OCI-LY7 (cell line): ENCODE measurements at places on chromosomes 2 and 18.

DNA sequence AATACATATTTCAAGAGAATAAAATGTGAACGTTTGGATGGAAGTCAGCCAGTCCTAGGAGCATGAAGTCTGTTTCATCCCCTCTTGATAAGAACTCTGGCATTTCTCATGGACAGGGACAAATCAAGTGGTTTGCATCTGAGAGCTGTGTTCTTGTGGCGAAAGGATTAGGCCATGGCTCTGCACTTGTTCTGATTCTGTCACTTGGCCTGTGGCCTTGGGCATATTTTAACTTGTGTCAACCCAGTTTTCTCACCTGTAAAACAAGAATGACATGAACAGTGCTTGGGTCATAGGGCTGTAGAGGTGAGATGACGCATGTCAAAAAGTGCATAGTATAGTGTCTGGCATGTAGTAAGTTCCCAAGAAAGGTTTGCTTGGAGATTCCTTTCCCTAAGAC lies 125.8 kb downstream of the MGAT5 start:
- no peak for DNase-seq

GRCh38 chr18:52523566-52523965 lies 183.6 kb downstream of the DCC start:
- no peak for DNase-seq

DNA sequence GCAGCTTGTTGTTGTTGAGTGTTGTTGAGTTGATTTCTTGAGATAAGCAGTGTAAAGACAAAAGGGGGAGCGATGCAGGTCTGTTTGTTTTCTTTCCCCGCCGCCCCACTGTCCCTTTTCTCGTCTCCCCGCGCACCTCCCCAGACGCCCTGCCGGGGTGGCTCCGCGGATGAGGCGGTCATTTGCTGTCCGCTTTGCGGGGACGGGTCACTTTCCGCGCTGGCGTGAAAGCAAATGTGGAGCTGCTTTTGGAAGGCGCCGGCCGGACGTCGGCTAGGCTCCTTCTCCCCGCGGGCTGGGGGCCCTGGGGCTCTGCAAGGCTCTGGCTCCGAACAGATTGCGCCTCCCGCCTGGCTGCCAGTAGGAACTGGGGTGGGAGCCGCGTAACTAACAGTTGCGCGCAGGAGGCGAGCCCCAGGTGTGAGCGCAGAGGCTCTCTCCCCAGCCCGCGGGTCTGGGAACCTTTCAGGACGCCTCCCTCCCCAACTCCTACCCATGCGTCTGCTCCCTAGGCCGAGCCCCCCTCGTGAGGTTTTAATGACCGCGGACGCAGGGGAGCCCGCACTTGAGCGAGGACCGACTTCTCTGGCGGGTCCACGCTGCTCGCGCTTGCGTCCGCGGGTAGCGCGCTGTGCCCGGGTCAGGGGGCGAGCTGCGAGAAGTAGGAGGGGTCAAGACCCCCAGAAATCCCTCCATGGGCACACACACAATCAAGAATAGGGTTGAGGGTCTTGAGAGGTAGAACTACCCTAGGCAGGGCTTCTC lies 146.6 kb downstream of the MEIS1 start:
- no peak for DNase-seq

GRCh38 chr2:7030810-7031209 lies 113.6 kb downstream of the RNF144A start:
- no peak for DNase-seq

DNA sequence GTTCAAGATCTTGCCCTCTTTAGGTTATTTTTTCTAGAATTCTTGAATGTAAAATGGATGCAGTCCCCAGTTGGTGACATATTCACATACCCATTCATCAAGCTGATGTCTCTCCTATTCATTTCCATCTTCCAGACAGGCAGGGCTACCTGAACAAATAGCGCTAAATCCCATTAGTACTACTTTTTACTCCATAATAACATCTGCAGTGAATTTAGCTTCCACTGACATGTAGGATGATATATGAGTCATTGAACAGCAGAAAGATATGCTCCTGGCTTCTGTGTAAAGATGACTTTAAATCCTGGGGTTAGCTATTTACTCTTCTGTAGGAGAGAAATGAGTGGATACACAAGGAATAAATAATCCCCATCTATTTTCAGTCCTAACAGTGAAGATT lies 194.7 kb downstream of the RND3 start:
- no peak for DNase-seq

GRCh38 chr18:13120255-13120654 lies 98.3 kb upstream of the LDLRAD4 start:
- DNase-seq: no peak

DNA sequence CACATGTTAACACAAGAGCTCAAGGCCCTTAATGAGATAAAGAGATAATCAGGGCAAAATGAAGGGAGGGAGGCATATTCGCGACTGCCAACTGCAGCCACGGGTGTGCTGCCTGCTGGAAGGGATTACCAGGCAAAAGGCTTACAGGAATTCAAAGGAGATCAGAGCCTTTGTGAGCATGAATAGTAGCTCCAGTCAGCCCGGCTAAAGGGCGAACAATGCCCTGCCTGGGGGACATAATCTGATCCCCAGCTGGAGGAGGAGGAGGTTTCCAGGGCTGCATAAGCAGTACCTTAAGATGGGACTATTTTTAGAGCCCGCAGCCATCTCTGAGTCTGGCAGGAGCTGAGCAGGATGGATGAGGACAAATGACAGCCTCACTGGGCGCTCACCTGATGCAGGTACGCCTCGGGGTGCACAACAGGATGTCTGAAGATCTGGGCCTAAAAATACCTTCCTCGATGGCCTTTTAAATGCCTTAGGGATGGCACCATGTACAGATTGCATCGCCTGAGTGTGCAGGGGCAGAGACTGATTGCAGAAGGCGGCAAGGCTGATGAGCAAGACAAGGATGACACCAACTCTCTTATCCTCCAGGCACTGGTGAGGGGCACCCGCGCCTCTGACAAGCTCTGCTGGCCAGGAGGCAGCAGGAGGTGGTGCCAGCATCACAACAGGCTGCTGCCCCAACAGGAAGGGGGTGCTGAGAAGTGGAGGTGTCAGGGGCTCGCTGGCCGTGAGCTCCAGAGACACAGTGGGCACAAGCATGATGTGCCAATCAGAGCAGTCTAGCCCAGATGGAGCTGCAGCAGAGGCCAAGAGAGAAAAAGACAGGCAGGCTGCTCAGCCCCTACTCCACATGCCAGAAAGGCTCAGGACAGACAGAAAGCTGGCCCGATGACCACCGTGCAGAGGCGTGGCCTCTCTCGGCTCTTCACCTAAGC lies 111.4 kb downstream of the EIPR1 start:
- DNase-seq: no peak

GRCh38 chr18:45106331-45106774 lies 425.7 kb downstream of the SETBP1 start:
- peak; percentile 76 for DNase-seq

DNA sequence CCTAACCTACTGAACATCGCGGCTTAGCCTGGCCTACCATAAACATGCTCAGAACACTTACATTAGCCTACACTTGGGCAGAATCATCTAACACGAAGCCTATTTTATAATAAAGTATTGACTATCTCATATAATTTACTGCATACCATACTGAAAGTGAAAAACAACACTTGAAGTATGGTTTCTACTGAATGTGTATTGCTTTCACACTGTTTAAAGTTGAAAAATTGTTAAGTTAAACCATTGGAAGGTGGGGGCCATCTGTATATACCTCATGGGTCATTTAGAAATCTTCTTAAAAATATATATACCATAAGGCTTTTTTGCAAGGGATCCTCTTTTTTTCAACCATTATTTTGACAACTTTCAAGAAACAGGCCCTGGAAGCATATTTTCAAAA lies 16.5 kb downstream of the RNF149 start:
- no peak for DNase-seq

- no peak for DNase-seq
Observed at GRCh38 chr2:169086893-169087467, 17.6 kb downstream of the DHRS9 start.

GRCh38 chr2:26655611-26656195 lies 14.5 kb upstream of the CIB4 start:
- DNase-seq: no peak

DNA sequence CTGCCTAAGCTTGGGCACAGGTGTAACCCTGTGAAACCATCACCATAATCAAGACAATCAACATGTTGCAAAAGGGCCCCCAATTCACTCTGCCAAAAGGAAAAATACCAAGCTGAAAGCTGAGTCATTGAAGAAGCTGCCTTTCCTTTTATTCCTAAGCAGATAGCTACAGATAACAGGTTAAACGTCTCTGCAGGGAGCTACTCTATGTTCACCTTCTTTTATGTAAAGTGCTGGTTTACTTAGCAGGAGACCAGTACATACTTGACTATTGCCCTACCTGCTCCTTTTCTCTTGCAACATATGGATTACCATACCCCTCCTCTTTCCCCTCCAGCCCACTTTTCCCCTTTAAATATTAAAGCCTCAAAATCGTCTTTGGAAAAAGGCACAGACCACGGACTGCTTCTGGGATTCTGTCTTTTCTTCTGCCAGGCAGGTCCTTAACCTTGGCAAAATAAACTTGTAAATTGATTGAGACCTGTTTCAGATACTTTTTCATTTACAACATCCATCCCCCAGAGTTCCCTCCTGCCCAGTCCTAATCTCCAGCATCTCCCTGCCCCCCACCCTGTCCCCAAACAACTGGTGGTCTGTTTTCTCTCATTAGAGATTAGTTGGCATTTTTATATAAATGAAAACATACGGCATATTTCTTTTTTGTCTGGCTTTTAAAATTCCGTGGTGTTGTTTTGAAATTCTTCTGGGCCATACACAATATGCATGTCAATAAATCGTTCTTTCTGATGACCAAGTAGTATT lies 37.8 kb upstream of the LDLRAD4 start:
- DNase-seq: no peak

DNA sequence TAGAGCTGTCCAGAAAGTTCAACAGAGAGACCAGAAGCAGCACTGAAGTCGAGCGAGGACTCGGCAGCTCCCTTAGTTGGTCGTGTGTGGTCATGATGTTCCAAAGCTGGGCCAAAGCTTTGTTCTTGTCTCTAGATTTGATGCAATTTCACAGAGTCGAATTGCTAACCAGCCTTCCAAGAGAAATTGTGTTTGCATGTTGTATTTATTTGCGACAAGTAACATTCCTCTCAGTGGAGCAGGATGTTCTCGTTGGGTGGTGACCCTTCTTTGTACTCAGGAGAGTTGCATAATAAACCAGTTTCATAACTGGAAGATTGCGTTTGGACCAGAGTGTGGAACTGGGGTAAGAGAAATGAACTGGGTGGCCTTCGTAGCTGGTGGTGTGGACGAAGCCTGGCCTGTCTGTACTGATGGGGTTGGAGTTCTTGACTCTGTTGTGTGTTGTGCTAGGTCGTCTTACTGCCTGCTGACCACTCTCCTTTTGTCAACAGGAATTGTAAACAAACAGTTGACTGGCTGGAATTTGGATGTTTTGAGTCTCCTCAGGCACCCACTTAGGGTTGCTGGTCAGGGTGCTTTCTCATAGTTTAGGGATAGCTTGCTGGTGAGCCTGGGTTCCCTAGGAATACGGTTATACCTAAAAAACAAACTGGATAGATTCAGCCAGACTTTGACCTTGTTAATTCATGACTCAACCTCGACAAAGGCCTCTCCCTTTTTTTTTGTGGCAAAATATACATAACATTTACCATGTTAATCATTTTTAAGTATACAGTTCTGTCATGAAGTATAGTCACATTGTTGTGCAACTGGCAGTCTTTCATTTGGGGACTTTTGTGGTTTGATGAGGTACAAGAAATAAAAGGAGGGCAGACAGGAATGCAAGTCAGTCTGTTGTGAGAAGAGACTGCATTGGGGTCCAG lies 28.9 kb upstream of the TOGARAM2 start:
- no peak for DNase-seq

DNA sequence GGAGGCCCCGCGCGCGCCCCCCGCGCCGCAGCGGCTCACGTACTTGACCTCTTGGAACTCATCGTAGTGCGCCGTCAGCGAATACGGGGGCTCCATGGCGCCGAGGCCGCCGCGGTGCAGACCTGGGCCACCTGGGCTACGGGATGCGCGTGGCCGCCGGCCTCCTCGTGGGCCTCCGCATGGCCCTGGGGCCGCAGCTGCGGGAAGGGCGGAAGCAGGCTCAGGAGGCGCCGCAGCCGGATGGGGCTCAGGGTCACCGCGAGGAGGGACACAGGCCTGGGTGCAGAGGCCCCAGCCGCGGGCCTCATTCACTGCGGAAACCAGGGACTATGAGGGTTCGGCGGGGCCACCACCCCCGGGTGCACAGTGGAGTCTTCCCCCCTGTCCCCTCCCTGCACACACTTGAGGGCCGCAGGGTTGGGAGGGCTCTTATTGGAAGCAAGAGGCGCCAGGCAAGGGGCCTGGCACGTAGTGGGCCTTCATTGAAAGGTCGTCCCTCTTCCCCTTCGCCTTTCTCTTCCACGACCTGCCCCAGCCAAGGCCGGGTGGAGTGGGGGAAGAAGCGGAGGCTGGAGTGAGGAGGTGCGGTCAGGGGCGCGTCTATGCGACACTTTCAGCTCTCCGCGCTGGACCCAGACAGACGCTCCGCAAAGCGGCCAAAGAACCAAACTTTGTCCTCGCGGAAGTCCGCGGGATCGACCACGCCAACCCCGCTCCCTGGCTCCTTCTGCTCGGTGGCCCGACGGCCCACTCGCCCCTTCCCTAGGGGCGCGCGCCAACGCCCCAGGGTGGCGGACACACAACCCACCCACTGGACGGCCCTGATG lies 863 bp downstream of the ECEL1 start:
- no peak for DNase-seq

- no peak for DNase-seq
Observed at GRCh38 chr2:169112841-169113240, 43.5 kb downstream of the DHRS9 start.

GRCh38 chr18:26556573-26556972 lies 8.2 kb upstream of the KCTD1 start:
- DNase-seq: no peak

DNA sequence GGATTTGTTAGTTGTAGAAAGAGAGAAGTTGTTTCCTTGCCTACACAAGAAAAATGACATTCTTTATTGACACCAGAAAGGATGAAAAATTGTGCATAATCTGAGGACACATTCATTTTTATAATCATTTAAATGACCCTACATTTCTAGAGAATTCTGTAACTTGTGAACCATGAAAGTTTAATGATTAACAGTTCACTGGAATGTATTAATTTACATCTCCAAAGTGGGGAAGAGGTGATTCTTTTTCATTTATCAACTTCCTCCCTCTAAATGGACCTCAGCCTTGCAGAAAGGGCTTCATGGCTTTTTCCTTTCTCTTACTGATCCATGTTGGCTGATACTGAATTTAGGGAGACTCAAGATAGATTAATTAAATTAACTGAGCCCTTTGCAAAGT lies 565.2 kb upstream of the LINC00305 start:
- no peak for DNase-seq

GRCh38 chr18:15165048-15165447 lies 417.1 kb downstream of the ANKRD30B start:
- DNase-seq: no peak

GRCh38 chr2:132253496-132254305 lies 91.9 kb upstream of the ANKRD30BL start:
- no peak for DNase-seq

- DNase-seq: no peak
Observed at GRCh38 chr18:58676270-58676669, 5.0 kb downstream of the MALT1 start.

GRCh38 chr18:12324991-12325725 lies 17.1 kb downstream of the TUBB6 start:
- DNase-seq: no peak
